ENCODE measurements at places on chromosomes 6 and 20.

- DNase-seq: no peak
Observed at GRCh38 chr20:25355011-25355595, 35.5 kb downstream of the ABHD12 start.

GRCh38 chr6:158131926-158132325 lies 36.1 kb downstream of the SERAC1 start:
- no peak for DNase-seq

DNA sequence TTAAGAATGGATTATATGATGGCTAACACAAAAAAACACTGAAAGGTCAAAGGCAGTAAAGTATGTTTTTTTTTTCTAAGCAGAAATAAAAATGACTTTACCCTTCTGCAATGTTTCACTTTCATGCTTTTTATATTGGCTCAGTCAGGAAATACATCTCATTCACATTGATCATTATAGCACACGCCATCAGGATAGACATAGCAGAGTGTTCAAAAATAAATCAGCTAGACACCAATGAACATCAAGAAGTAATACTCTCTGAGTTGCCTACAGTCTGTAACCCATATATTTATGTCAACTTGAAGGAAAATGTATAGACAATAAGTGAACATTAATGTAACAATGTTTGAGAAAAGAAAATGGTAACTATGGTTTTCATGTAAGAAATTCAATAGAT lies 535.2 kb upstream of the EPHA7 start:
- no peak for DNase-seq

GRCh38 chr6:163705923-163706322 lies 291.4 kb downstream of the QKI start:
- no peak for DNase-seq

DNA sequence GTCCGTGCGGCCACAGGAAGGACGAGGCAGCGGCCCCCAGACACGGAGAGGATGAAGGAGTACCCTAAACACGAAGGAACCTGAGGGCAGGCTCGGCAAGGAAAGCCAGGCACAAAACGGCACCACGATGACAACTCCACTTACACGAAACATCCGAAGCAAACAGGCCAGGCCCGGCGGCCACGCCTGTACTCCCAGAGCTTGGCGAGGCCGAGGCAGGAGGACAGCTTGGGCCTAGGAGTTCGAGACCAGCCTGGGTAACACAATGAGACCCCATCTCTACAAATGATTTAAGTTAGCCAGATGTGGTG lies 13.4 kb downstream of the KCNQ2 start:
- no peak for DNase-seq

GRCh38 chr20:17431621-17432364 lies 99.4 kb downstream of the BFSP1 start:
- peak; percentile 19 for DNase-seq

- no peak for DNase-seq
Observed at GRCh38 chr20:10633718-10634117, 40.1 kb downstream of the JAG1 start.

- no peak for DNase-seq
Observed at GRCh38 chr20:57131077-57131476, 135.4 kb downstream of the BMP7 start.

GRCh38 chr6:166768761-166769160 lies 141.7 kb upstream of the RPS6KA2 start:
- DNase-seq: no peak

- no peak for DNase-seq
Observed at GRCh38 chr6:44359973-44360372, 17.5 kb downstream of the SPATS1 start.

DNA sequence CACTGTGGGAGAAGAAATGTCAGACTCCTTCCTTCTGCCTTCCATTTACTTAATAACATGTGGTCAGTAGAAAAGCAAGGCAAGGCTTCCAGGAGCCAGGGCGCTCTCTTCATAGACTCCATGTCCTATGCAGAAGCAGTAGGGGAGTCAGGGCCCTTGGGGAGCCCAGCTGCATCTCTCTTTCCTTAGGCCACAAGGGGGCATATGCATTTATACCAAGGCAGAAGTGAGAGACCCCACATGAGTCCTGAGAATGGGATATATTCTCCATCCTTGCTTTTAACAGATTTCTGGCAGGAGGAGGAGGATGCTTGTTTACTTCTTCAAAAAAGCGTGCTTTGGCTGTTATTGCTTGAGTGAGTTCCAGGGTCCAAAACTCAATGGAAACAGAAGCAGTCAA lies 198.5 kb downstream of the HIVEP2 start:
- DNase-seq: no peak

DNA sequence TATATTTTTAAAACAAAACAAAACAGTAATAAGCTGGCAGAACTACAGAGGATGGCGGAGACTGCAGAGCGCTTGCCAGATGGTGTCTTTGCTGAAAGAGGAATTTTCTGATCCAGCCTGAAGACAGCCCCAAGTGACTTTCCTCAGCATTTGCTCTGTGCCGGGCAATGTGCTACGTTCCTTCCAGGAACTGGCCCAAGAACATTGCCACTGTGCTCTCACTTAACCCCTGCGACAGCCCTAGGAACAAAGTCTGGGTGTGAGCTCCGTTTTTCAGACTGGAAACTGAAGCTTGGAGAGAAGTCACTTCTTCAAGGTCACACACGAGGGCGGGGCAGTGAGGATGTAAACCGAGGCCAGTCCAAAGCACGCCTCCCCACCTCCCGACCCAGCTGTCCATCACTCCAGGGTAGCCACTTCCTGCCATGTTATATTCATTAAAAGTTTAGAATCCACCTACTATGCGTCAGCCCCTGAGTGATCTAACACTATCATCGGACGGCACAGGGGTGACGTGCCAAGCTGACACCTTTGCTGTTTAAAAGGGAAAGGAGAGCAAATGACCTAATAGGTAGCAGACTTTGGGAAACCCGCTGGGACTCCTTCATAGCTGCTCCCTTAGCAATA lies 22.3 kb upstream of the BMP7 start:
- DNase-seq: no peak

DNA sequence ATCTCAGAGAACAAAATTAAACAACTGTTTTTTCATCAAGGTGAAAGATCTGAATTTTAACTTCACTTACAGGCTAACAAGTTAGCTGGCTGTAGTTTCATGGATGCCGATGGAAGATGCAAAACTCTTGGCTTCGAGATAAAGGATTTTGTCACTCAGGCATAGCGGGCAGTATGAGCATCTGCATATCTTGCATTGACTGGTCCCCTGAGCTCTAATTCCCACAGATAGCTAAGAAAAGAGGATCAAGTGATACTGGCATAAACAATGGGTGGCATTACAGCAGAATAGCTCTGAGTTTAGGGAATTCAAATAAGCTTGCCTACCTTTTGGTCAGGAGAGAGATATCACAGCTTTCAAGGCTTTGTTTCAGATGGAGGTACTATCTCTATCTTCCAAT lies 1.8 kb upstream of the CLVS2 start:
- no peak for DNase-seq

DNA sequence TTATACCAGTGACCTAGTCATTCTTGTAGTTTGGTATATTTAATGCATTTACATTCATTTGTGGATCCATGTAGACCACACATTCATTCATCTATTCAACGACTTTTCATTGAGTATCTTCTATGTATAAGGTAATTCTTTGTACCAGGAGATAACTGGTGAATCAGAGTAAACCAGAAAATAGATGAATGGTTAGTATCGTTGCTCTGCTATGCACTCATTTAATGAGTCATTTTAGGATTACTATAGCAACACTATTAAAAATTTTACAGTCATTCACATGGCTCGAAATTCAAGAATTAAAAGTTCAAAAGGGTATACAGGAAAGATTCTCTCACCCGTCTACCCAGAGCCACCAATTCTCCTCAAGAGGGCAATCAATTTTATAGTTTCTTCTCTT lies 26.8 kb downstream of the DOK5 start:
- DNase-seq: no peak

GRCh38 chr6:89009624-89010059 lies 46.2 kb upstream of the RNGTT start:
- DNase-seq: no peak

- no peak for DNase-seq
Observed at GRCh38 chr6:45951321-45952167, 64.1 kb downstream of the CLIC5 start.

DNA sequence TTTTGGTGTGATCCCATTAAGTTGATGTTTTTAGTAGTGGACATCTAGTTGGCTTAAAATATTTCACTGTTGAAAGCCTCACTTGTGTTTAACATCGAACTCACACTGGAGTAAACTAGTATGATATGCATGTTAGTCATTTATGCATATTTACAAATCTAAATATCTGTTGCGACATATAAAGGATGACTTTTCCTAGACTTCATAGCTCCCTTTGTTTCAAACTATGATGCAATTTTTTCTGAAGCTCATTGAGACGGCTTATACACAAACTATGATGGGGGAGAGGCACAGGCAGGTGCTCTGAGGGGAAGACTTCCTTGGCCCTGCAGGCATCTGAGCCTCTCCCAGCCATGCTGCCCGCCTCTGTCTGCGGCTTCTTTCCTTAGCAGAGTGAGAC lies 11.8 kb upstream of the FOXC1 start:
- no peak for DNase-seq

- no peak for DNase-seq
Observed at GRCh38 chr20:24448170-24448569, 21.3 kb upstream of the SYNDIG1 start.

DNA sequence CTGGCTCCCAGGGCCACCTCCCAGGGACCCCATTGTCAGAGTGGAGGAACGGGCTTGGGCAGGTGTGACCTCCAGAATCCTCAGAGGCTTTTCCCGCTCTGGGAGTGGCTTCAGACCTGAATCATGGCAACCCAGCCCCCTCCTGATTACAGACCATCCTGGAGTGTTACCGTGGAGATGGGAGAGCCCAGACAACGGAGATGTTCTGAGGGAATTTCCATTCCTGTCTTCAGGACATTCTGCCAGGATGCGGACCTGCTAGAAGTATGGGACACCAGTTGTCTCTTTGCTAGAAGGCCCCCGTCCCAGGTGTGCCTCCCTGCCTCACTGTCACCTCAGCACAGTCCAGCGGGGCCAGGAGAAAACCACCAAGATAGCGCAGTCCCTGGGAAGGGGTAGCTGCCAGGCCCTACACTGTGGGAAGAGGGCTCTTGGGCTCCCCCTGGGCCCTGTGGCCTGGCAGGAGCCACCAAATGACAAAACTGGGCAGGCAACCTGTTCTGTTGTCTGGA lies 109.9 kb downstream of the PSMB1 start:
- DNase-seq: no peak

DNA sequence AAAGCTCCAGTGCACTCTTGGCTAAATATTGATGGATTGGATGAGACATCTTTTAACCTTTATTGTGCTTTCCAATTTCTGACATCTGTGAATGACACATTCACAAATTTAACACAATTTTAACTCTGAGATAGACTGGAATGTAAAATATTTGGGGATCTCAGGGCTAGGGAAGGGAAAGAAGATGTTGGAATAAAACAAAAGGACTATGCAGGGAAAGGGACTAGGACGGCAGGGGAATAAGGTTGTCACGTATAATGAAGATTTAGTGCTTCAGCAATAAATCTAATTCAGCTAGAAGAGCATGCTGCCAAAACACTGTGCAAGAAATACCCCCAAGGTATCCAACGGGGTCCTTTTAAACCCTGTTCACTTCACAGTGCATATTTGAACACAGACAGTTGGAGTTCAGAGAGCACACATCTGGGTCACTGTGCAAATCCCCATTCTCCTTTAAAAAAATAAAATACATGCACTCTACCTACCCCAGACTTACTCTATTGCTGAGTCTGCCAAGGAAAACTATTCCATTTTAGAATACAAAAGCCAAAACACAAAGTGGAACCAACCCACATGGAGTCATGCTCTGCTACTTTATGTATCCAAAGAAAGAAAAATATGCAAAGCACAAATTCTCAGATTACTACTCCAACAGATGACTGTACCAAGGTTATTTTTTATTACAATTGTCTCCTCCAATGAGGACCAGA lies 151.0 kb upstream of the RSPO3 start:
- no peak for DNase-seq

- no peak for DNase-seq
Observed at GRCh38 chr6:165762876-165763275, 99.8 kb upstream of the PDE10A start.

DNA sequence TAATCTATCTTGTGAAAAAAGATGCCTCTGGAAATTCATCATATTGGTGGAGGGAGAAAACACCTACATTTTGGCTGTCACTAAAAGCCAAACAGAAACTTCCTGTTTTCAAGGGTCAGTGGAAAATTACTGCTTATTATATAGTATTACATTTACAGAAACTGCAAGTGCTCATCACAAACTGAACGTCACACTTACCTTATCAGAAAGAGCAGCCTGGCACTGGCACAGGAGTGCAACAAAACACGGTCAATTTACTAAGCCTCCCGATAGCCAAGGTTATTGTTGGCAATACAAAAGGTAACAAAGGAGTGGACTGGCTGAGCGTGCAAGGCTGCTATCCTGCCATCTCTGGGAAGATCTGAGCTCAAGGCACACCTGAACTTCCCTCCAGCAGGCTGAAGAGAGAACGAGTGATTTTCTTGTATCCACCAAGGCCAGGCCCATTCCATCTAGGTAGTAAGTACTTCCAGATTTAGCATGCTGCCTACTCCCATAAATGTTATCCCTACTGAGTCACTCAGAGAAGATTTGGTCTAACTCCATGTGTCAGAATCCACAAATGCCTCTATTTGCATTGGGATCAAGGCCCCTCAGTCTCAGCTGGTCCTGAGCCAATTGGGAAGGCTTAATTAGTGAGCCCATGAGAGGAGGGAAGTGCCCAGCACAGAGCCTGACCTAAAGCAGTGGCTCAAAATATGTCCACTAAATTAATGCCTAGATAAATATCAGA lies 399.8 kb downstream of the BTBD9 start:
- no peak for DNase-seq

- DNase-seq: no peak
Observed at GRCh38 chr6:32973144-32974015, 5.0 kb downstream of the BRD2 start.

- DNase-seq: no peak
Observed at GRCh38 chr20:59210186-59210585, 46.6 kb downstream of the ZNF831 start.

GRCh38 chr6:146546443-146547043 lies 2.9 kb downstream of the RAB32 start:
- no peak for DNase-seq

DNA sequence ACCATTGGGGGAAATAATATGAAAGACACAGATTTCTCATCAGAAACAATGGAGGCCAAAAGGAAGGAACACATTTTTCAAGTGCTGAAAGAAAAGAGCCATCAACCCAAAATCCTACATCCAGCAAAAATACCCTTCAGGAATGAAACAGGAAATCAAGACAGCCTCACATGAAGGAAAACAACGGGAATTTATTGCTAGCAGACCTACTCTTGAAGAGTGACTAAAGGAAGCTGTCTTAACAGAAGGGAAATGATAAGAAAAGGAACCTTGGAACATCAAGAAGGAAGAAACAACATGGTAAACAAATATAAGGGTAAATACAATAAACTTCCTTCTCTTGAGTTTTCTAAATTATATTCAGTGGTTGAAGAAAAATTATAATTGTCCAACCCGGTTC lies 44.2 kb downstream of the RNF24 start:
- no peak for DNase-seq

DNA sequence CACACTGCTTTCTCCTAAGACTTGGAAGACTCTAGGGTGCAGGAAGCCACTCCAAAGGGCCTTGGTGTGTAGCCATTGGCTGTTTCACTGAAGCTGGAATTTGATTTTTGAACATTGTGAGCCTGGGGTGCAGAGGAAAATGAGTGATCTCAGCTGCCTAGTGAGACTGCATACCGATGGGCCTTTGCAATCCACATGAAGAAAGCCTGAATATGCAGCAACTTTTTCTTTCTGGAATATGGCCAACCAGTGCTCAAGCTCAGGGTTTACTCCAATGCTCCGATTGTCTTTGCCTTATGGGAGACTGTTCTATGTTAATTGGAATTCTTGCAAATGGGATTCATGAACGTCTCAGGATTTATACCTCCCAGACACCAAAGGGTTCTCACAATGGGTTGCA lies 242.6 kb downstream of the DOK5 start:
- no peak for DNase-seq
